Astrocyte (in vitro differentiated cells and primary cell): ENCODE measurements at places on chromosomes 7 and 10. TPM values are rescaled to one million over a fixed set of nuclear protein-coding genes. Genes with fewer than 3 reads are reported as not detected.

DNA sequence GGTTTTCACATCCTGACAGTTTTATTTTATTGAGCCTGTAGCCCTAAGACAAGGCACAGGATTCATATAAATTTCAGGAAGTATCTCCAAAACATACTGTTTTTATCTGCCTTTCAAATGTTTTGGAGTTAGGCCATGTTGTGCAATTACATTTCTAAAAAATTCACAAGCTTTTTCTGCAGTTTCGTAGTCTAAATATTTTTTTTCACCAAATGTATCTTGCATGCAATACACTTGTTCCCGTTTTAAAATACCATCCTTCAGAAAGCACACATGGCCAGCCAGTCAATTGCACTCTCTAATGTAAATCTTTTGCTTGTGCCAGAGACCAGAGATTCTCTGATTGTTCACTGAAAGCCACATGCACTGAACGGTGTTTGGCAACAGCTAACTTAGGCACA lies 161.5 kb upstream of the PRKCQ start:
- H3K4me1 ChIP-seq: peaks cover 13% of the 10 kb centered on the region
- H3K36me3 ChIP-seq: no peaks in the 10 kb centered on the region
- no peak overlapping the region for H3K4me3 ChIP-seq

DNA sequence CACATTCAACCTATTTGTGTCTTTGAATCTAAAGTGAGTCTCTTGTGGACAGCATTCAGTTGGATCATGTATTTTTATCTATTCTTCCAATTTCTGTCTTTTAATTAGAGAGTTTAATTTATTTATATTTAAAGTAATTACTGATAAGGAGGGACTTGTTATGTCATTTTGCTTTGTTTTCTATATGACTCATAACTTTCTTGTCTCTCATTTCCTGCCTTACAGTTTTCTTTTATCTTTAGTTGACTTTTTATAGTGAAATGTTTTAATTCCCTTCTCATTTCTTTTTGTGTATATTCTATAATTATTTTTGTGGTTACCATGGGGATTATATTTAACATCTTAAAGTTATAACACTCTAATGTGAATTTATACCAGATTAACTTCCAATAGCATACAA lies 7.3 kb upstream of the ZNF518A start:
- H3K27ac ChIP-seq: no peak overlapping the region
- peaks cover 4% of the 10 kb centered on the region for H3K4me1 ChIP-seq
- no peaks in the 10 kb centered on the region for H3K36me3 ChIP-seq
- H3K27me3 ChIP-seq: peaks cover 2% of the 10 kb centered on the region
- H3K4me3 ChIP-seq: no peak overlapping the region

DNA sequence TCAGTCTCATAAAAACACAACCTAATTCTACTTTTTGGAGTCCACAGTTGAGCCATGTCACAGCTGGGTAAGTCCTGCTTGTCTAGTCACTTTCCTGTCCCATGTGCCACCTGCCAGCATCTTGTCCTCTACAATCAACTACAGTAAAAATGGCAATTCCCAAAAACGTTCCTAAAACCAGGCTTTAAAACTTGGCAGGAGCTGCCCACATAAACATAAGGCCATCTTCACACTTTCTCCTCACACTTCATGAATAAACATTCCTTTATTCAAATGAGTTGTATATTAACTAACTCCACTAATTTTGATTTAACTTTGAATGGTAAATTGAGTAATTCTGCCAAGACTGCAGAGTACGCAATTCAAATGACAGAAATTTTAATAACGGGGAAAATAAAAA lies 49.5 kb downstream of the SFMBT2 start:
- DNase-seq: no peak
- no peak overlapping the region for H3K27ac ChIP-seq
- H3K27me3 ChIP-seq: no peaks in the 10 kb centered on the region
- no peaks in the 10 kb centered on the region for H3K36me3 ChIP-seq
- no peak overlapping the region for H3K4me3 ChIP-seq

GRCh38 chr10:129954492-129955315 lies 9.4 kb downstream of the EBF3 start:
- H3K4me1 ChIP-seq: peaks cover 2% of the 10 kb centered on the region
- no peak for DNase-seq
- peaks cover 46% of the 10 kb centered on the region for H3K27me3 ChIP-seq

DNA sequence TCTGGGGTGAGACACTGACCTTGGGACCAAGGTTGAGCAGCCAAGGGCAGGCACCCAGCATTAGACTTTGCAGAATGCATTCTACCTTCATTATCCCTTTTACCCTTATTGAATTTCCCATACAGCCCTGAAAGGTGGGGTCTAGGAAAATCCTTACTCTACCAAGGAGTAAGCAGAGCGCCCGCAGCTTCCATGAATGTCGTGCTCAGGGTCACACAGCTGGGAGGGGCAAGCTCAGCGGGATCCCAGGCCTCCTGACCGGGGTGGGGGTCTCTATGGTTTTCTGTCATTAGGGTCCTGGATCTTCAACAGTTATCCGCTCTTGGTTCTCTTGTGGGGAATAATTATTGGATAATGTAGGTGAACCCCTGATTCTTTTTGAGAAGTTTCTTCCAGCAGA lies 30.7 kb upstream of the BTBD16 start:
- no peaks in the 10 kb centered on the region for H3K4me1 ChIP-seq
- DNase-seq: no peak
- H3K27me3 ChIP-seq: no peaks in the 10 kb centered on the region
- H3K27ac ChIP-seq: no peak overlapping the region

DNA sequence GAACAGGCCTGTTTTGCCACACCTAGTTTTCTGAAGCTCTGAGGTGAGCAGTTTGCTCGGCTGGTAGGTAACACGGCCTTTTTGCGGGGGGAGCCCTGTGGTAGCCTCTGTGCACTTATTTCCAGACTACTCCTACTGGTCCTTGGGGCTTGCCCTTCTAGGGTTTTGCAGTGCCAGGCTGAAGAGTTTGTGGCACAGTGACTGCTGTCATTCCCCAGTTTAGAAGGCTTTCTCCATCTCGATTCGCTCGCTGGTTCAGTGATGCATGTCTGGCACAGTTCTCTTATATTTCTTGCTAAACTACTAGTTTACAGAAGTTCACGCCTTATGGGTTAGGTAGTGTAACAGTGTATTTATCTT lies 711 bp downstream of the KIF20B start:
- peaks cover 12% of the 10 kb centered on the region for H3K4me1 ChIP-seq
- H3K36me3 ChIP-seq: no peaks in the 10 kb centered on the region
- H3K27ac ChIP-seq: peak overlapping the region; percentile 86
- peak overlapping the region; percentile 95 for H3K4me3 ChIP-seq
- no peaks in the 10 kb centered on the region for H3K27me3 ChIP-seq
- no peak for DNase-seq

DNA sequence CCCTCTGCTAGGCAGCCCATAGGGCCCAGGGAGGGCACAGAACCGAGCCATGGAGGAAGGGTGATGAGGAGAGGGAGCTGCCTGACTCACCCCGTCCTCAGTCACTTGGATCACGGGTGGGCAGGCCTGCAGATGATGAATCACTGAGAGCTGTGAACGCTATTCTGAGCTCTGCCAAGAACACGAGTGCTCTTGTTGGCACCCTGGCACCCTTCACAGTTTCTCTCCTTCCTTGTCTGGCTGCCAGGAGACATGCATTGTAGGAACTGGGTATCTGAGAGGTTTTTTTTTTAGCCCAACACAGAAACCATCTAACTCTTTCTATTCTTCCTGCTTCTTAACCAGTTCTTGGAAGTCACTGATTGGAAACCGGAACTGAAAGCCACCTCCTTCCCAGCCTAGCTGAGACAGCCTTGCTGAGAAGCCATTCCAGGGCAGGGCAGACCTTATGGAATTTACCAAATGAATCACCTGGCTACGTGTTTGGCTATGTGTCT lies 82.1 kb downstream of the SLC37A3 start:
- peak; percentile 78 for DNase-seq
- H3K36me3 ChIP-seq: no peaks in the 10 kb centered on the region
- peak overlapping the region; percentile 53 for H3K27ac ChIP-seq
- H3K4me3 ChIP-seq: peak overlapping the region; percentile 11
- H3K4me1 ChIP-seq: peaks cover 13% of the 10 kb centered on the region
- no peaks in the 10 kb centered on the region for H3K27me3 ChIP-seq

- H3K4me3 ChIP-seq: no peak overlapping the region
- H3K36me3 ChIP-seq: no peaks in the 10 kb centered on the region
- peak overlapping the region; percentile 23 for H3K27ac ChIP-seq
- H3K4me1 ChIP-seq: peaks cover 8% of the 10 kb centered on the region
- H3K27me3 ChIP-seq: no peaks in the 10 kb centered on the region
- no peak for DNase-seq
These were observed 170.0 kb downstream of the IMMP2L start for GRCh38 chr7:111392294-111392693.

DNA sequence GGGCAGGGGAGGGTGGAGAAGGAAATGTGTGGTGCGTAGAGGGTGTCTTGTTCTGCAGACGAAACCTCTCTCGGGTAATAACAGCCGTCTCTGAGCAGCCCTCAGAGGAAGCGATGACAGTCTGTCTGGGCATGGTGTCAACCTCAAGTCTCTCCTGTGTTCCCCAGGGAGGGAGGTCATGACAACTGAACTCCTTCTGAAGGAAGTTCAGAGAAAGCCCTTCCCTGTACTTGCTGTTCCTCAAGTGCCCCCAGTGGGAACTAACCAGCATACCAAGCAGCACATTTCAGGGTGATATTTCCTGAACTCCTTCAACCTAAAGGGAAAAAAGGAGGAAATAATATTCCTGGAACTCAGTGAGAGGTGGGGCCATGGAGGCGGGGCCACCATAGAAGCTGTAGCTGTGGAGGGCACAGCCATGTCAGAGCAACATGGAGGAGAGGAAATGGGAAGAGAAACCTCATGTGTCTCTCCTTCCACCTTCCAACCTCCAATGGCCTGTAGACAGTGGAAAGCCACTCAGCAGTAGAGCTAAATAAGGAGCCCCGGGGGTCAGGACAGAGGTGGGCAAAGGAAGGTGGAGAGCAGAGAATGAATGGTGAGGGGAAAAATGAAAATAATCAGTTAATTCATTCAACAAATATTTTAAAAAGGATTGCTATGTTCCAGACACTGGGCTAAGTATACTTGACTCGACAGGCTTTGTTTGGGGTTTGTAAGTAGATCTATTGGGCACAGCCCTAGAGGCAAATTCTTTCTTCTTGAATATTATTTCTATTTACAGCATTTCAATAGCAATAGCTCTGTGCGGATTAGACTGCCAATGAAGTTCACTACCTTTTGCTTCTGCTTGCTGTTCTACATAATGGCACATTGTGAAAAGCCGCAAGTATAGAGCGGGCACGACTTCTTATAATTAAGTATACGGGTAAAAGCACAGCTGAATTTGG lies 61.0 kb upstream of the AOAH start:
- H3K27ac ChIP-seq: no peak overlapping the region
- no peaks in the 10 kb centered on the region for H3K4me1 ChIP-seq
- H3K36me3 ChIP-seq: no peaks in the 10 kb centered on the region
- H3K4me3 ChIP-seq: no peak overlapping the region
- no peak for DNase-seq
- H3K27me3 ChIP-seq: no peaks in the 10 kb centered on the region

DNA sequence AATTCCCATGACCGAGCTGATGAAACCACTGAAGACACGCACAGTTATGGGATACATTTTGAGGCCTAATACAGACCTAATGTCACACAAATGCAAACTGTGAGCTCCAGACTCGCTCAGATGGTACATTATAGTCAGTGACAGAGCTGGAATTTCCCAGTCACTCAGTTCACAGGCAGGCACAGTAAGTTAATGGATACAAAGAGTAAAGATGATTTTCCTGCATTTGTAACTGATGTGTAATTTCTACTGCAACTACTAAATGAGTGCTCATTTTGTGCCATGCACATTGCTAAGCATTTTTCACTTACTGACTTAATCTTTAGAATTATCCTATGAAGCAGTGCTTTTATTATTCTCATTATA lies 56.5 kb downstream of the ENO4 start:
- DNase-seq: no peak
- no peaks in the 10 kb centered on the region for H3K27me3 ChIP-seq
- H3K27ac ChIP-seq: no peak overlapping the region

- DNase-seq: no peak
- no peaks in the 10 kb centered on the region for H3K27me3 ChIP-seq
- H3K27ac ChIP-seq: no peak overlapping the region
- H3K36me3 ChIP-seq: no peaks in the 10 kb centered on the region
- H3K4me1 ChIP-seq: no peaks in the 10 kb centered on the region
- no peak overlapping the region for H3K4me3 ChIP-seq
These were observed 76.7 kb downstream of the SKAP2 start for GRCh38 chr7:26787701-26788100.

SLIT1 gene
- total RNA-seq: 0.23 TPM in 1 of 2 replicates, not detected in the other

SPDYE5 gene
- not detected in 2 replicates for total RNA-seq
